ENCODE measurements at places on chromosomes 3 and 15. TPM values are rescaled to one million over a fixed set of nuclear protein-coding genes. Genes with fewer than 3 reads are reported as not detected.

C15orf39 gene
- total RNA-seq = 2.6 TPM

UROC1 gene
- total RNA-seq = not detected

P2RY13 gene
- total RNA-seq = 2.6 TPM

CAV3 gene
- 222 TPM for total RNA-seq

ITGA11 gene
- 5.7 TPM for total RNA-seq

TMEM212 gene
- not detected for total RNA-seq

CYP8B1 gene
- not detected for total RNA-seq

AADACL2 gene
- not detected for total RNA-seq

ZBTB47 gene
- total RNA-seq = 21.4 TPM

PGBD4 gene
- 1.0 TPM for total RNA-seq

P2RY12 gene
- 0.52 TPM for total RNA-seq

GNL3 gene
- total RNA-seq = 45.4 TPM

KIF15 gene
- 6.3 TPM for total RNA-seq

SCN11A gene
- total RNA-seq = 2.6 TPM

ZNF620 gene
- 2.1 TPM for total RNA-seq

NR1I2 gene
- under 0.01 TPM for total RNA-seq

Measured in skeletal muscle tissue (tissue), 5 donors.